Activated naive CD4-positive, alpha-beta T cell (primary cell): ENCODE measurements at places on chromosomes 6 and 20.

GRCh38 chr6:131003488-131004386 lies 59.3 kb downstream of the EPB41L2 start:
- no peak for DNase-seq

- no peak for DNase-seq
Observed at GRCh38 chr20:35001596-35002362, 46.1 kb downstream of the MYH7B start.

DNA sequence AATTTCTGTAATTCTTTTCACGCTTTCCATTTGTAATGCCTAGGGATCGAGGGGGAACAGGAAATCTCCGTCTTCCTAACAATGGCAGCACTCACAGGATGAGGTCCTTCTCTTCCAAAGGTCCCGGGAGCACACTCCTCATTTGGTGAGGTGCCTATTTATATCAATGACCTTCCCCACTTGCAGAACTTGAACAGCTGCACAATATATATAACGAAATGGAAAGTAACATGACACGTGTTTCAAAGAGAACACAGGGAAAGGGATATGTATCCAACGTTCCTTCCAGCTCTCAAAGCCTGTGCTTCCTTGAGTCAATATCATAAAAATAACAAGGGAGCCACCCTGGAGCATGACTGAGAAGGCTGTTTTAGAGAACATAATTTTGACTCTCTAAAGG lies 78.6 kb upstream of the RBM24 start:
- DNase-seq, result no peak

DNA sequence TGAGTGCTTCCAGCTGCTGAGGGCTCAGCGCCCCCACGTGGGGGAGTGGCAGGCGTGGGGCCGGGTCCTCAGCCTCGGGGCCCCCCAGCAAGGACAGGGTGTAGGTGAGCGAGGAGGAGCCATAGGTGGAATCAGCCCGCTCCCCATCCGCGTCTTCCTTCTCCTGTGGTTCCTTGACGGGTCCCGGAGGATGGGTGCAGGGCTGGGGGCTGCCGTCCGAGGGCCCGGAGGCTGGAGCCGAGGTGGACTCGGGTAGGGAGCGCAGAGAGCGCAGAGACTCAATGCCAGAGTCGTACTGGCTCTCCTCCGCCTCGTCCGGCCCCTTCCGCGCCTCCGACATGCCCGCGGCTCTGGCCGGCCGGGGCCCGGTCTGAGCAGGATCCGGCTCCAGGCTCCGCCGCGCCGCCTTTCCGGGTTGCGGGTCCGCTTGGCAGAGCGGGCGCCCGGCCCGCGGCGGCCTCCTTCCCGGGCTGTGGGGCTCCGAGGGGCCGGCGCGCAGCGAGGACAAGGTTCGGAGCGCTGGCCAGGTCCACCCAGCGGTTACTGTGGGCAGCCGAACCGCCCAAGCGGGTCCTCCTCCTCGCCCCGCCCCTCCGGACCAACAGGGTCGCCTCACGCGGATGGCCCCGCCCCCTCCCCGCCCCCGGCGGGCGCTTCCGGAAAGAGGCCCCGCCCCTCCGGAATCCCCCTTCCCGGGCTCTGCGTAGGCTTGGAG lies at the start of gene NFKBIE:
Gene NFKBIE (minus strand): TSS at position 545 of the 715 bp plus-strand sequence. CDS start 205 bp downstream, at position 340.
- peak; percentile 91 for DNase-seq

DNA sequence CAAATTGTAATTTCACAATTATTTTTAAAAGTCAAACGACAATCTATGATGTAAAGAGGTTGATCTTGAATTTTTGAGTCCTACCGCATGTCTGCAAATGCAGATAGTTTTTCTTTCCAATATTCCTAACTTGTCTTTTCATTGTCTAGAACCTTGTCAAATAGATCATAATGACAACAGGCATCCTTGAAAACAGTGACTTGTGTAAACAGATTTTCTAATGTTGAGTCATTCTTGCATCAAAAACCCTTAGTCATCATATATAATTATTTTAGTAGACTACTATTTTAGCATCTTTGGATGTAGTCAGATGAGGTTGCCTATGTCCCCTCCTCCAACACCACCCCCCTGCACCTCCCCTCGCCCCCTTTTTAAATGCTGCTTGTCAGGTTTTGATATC lies 43.8 kb downstream of the BMP6 start:
- DNase-seq, result no peak

- DNase-seq, result no peak
Observed at GRCh38 chr6:127539272-127539671, 20.1 kb upstream of the MTCL3 start.

DNA sequence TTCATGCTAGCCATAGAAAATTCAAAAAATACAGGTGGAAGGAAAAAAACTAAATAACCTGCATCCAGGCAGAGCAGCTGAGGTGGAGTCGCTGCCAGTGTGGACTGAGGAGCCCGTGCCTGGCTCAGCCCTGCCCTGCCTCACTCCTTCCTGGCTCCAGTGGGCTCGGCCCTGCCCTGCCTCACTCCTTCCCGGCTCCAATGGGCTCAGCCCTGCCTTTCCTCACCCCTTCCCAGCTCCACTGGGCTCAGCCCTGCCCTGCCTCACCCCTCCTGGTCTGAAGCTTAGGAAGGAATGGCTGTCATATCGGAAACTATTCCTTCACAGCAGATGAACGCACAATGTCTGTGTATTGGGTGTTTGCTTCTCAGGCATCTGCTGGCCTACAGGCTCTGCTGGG lies 142.1 kb downstream of the SMOC2 start:
- DNase-seq, result no peak

GRCh38 chr6:140058863-140059262 lies 684.4 kb upstream of the CITED2 start:
- no peak for DNase-seq

GRCh38 chr20:59948828-59949720 lies 8.9 kb downstream of the FAM217B start:
- no peak for DNase-seq

DNA sequence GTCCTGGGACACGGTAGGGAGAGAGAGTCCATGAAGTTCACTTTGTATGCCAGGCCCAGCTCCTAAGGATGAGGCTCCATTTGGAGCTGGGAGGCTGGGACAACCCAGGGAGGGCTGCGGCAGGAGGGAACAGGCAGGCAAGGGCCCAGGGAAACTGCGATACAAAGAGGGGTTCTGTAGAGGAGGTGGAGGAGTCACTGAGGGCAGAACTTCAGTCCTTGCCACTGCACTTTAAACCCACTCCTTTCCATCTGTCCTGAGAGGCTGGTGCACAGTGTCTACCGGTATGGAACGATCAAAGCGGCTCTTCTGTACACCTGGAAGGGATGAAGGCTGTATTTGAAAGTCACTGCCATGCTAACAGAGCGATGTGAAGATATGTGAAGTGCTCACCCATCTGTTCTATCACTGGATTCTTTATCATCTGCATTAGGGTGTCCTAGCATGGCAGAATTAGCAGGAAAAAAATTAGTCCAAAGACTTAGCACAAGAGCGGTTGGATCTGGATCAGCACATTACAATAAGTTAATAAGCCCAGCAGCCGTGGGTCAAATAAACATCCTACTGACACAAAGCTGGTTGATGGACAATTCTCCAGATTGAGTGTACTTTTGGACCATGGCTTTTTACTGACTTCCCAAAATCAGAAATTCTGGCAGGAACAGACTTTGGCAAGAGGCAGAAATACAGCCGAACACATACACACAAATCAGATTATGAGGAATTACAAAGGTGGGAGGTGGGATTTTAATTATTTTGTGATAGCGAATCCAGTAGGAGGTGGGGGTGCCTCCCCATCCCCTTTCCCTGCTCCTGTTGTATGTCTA lies 20.9 kb upstream of the ZFAND3 start:
- no peak for DNase-seq

DNA sequence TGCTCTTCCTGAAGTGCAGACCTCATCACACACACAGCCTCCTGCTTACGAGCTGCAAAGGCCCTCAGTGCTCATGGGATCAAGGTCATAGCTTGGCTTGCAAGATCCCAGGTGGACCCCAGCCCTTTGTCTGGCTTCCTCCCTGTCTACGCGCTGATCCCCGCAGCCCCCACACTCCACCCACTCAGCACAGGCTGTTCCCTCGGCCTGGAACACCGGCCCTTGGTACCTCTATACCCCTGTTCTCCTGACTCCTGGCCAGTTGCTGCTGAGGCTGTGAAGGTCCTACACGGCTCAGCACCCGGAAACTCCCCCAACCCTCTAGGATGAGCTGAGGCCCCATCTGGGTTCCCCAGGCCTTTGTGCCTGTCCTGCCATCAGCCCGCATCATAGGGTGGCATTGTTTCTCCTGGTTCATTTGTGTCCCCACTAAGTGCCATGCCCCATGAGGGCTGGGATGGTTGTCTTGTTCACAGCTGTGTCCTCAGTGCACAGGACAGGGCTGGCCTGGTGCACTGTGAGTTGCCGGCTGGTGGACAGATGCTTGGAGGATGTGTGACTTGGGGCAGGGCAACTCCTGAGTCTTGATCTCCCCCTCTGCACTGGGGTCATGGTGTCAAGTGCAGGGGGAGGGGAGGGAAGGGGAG lies 57.0 kb downstream of the ADNP start:
- no peak for DNase-seq

GRCh38 chr20:18388860-18389259 lies 78.0 kb downstream of the DZANK1 start:
- no peak for DNase-seq

GRCh38 chr6:126252154-126252553 lies 87.8 kb upstream of the CENPW start:
- no peak for DNase-seq

DNA sequence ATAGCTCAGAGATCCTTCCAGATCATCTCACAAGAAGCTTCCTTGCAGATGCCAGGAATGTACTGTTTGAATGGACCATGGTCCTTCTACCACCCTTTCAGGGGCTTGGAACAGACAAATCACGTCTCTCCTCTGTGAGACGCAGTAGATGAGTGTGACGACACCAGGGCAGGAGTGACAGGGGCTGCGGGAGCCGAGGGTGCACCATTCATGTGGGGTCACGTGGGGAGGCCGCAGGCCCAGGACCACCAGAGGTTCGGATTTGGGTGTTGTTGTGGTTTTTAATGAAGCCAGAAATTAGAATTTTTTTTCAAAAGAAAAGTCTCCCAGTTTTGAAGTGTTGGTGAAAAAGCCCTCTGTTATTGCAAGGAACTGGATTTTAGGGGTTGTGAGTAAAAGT lies 79.2 kb downstream of the PREX1 start:
- no peak for DNase-seq

GRCh38 chr6:797479-798077 lies 104.6 kb upstream of the EXOC2 start:
- DNase-seq, result no peak

DNA sequence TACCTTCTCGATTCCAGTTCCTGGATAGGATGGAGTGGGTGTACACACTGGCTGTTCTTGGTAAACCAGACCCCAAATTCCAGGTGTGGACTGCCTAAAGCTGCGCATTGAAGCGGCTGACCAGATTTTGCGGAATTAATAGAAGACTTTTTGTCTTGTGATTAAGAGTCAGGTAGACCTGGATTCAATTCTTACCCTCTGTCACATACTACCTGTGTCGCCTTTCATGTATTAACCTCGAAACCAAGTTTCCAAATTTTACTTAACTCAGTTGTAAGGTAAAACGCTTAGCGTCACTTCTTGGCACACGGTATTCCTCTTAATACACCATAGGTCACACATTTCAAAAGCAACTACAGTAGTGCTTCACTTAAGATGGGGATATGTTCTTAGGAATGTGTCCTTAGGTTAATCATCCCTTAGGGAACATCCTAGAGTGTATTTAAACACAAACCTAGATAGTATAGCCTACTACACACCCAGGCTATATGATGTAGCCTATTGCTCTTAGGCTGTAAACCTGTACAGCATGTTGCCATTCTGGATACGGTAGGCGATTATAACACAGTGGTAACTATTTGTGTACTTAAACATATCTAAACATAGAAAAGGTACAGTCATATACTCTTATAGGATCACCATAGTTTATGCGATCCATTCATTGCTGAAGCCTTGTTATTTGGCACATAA lies 733 bp upstream of the GOPC start:
- no peak for DNase-seq

- DNase-seq, result no peak
Observed at GRCh38 chr20:50094522-50094921, 18.4 kb downstream of the UBE2V1 start.

DNA sequence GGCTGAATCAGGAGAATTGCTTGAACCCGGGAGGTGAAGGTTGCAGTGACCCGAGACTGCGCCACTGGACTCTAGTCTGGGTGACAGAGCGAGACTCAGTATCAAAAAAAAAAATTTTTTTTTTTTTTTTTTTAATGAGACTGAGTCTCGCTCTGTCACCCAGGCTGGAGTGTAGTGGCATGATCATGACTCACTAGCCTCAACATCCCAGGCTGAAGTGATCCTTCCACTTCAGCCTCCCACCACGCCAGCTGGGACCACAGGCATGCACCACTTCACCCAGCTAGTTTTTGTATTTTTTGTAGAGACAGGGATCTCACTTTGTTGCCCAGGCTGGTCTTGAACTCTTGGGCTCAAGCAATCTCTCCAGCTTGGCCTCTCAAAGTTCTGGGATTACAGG lies 53.3 kb downstream of the MYO6 start:
- no peak for DNase-seq

DNA sequence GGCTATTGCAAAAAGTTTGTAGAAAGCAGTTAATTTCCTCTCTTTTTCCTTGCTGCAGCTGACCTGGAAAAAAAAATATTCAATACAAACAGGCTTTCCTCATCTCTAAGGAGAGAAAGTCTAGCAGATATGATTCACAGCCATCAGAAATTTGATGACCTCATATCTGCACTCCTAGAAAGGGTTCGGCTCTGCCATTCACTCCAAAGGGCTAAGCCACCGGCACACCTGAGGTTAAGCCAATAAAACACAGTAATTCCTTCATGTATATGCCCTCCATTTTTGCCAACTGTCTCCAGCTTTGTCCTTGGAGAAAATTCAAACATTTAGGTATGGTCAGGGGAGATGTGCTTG lies 18.7 kb upstream of the LY86 start:
- no peak for DNase-seq

- DNase-seq, result no peak
Observed at GRCh38 chr6:1424306-1424927, 35.0 kb downstream of the FOXF2 start.

- no peak for DNase-seq
Observed at GRCh38 chr6:169034516-169035167, 219.0 kb downstream of the THBS2 start.

DNA sequence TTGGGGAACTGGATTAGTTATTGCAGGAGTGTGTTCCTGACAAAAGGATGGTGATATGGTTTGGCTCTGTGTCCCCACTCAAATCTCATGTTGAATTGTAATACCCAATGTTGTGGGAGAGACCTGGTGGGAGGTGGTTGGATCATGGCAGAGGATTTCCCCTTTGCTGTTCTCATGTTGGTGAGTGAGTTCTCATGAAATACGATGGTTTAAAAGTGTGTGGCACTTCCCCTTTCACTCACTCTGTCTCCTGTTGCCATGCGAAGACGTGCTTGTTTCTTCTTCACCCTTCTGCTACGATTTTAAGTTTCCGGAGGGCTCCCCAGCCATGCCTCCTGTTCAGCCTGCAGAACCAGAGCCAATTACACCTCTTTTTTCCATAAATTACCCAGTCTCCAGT lies 16.2 kb upstream of the TREM1 start:
- no peak for DNase-seq

DNA sequence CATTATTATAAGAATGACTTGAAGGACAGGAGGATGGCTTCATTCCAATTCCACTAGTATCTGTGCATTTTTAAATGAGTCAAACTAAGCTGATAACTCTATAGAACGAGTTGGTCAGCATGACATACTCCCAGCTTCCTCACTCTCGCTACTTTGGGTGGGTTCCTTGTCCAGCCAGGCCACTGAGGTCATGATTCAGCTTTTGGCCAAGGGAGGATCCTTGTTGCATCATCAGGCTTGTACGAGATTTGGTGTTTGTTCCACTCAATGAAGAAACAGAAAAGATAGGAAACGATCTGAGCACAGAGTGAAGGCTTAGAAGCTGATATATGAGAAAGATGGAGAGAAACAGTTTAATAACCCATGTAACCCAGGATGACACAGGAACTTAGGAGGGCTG lies 19.8 kb downstream of the NEDD9 start:
- DNase-seq, result no peak
